ENCODE measurements at places on chromosomes 6 and 20. TPM values are rescaled to one million over a fixed set of nuclear protein-coding genes. Genes with fewer than 3 reads are reported as not detected.

Gene PLN
- 278 TPM for total RNA-seq

Gene MYBL2
- total RNA-seq = 0.55 TPM

Gene THBS2
- 5.8 TPM for total RNA-seq

Gene MMP24
- total RNA-seq = 0.07 TPM

GRCh38 chr6:96184798-96185197 lies 169.0 kb downstream of the FUT9 start:
- no peaks in the 10 kb centered on the region for H3K4me1 ChIP-seq
- no peak overlapping the region for H3K27ac ChIP-seq
- no peaks in the 10 kb centered on the region for H3K27me3 ChIP-seq
- DNase-seq = no peak
- no peak overlapping the region for H3K4me3 ChIP-seq
- no peaks in the 10 kb centered on the region for H3K36me3 ChIP-seq

Gene SFT2D1
- 29.0 TPM for total RNA-seq

GRCh38 chr6:10516953-10517352 lies 4.2 kb upstream of the GCNT2 start:
- H3K27me3 ChIP-seq = no peaks in the 10 kb centered on the region
- H3K4me1 ChIP-seq = no peaks in the 10 kb centered on the region
- no peaks in the 10 kb centered on the region for H3K36me3 ChIP-seq
- no peak overlapping the region for H3K4me3 ChIP-seq
- no peak overlapping the region for H3K27ac ChIP-seq

GRCh38 chr6:112881027-112881426 lies 533.9 kb downstream of the RFPL4B start:
- H3K36me3 ChIP-seq = no peaks in the 10 kb centered on the region
- H3K4me3 ChIP-seq = no peak overlapping the region
- DNase-seq = no peak

Gene PPP1R16B
- total RNA-seq = 0.51 TPM

Gene ARMH2
- total RNA-seq = not detected

GRCh38 chr6:131819572-131820124 lies 11.8 kb downstream of the ENPP1 start:
- no peak overlapping the region for H3K4me3 ChIP-seq
- no peak overlapping the region for H3K27ac ChIP-seq

DNA sequence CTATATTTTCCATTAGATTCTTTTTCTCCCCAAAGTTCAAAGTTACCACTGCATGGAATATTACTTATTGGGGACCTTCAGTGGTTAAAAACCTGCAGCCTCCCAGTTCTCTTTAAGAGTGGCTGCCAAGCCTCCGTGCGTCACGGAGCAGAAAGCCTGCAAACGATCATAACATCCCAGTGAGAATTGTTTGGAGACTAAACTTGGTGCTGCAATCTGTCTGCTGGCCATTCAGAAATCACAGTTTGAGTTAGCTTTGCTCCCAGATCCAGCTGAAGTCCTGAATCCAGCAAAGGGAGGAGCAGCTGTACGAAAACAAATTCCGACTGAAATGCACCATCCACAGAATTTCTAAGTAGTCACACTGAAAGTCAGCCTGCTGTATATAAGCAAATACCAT lies 213.5 kb upstream of the PDE10A start:
- peak overlapping the region; percentile 48 for H3K27ac ChIP-seq
- DNase-seq = peak; percentile 10
- H3K4me1 ChIP-seq = no peaks in the 10 kb centered on the region
- no peaks in the 10 kb centered on the region for H3K36me3 ChIP-seq

DNA sequence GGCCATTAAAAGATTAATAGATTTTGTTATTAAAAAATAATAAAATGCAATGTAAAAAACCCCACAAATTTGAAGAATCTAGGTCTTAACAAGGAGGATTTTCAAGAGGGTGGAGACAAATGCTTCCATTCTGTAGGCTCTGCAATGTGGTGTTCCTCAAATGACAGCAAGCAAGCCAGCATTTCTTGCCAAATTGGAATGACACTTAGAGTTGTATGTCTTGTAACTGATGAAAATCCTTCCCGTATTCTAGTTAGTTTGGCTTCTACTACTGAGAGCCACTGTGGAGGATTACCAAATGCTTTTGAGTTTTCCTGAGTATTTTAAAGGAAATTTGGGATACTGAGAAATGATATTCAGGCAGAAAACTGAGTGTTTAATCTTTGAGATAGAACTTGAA lies 1225.5 kb upstream of the CITED2 start:
- no peak for DNase-seq
- H3K27me3 ChIP-seq = no peaks in the 10 kb centered on the region
- H3K4me3 ChIP-seq = no peak overlapping the region
- H3K36me3 ChIP-seq = no peaks in the 10 kb centered on the region

GRCh38 chr6:94751641-94752329 lies 825.5 kb upstream of the MANEA start:
- no peak overlapping the region for H3K4me3 ChIP-seq
- no peak overlapping the region for H3K27ac ChIP-seq
- DNase-seq = no peak
- H3K27me3 ChIP-seq = no peaks in the 10 kb centered on the region
- no peaks in the 10 kb centered on the region for H3K4me1 ChIP-seq

- H3K27me3 ChIP-seq = no peaks in the 10 kb centered on the region
- no peaks in the 10 kb centered on the region for H3K36me3 ChIP-seq
- no peak for DNase-seq
Observed at GRCh38 chr6:168737481-168737880, 296.5 kb downstream of the SMOC2 start.

Gene MAFB
- 24.9 TPM for total RNA-seq

Gene MCHR2
- not detected for total RNA-seq

Gene BIRC7
- not detected for total RNA-seq

- H3K27ac ChIP-seq = no peak overlapping the region
- H3K4me1 ChIP-seq = peaks cover 29% of the 10 kb centered on the region
- no peaks in the 10 kb centered on the region for H3K36me3 ChIP-seq
Observed at GRCh38 chr6:136644597-136644952, 94.4 kb upstream of the MAP7 start.

GRCh38 chr20:63957690-63958441 lies 1.6 kb upstream of the UCKL1 start:
- no peak overlapping the region for H3K4me3 ChIP-seq
- H3K36me3 ChIP-seq = no peaks in the 10 kb centered on the region
- H3K4me1 ChIP-seq = peaks cover 41% of the 10 kb centered on the region
- DNase-seq = no peak
- H3K27me3 ChIP-seq = no peaks in the 10 kb centered on the region

Gene CRISP3
- total RNA-seq = not detected

Gene FHL5
- total RNA-seq = 11.6 TPM

DNA sequence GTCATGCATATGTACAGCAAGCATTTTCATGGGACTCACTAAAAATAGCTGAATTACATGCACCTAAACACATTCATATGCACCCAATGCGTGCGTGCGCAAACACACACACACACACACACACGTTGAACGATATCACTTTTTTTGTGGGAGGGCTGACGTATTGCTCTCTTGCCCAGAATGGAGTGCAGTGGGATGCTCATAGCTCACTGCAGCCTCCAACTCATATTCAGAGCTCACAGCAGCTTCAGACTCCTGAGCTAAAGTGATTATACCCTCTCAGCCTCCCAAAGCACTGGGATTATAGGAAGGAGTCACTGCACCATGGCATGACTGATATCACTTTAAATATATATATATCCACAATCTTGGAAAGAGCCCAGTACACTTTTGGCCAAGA lies 620.4 kb upstream of the MANEA start:
- no peak overlapping the region for H3K27ac ChIP-seq
- no peaks in the 10 kb centered on the region for H3K27me3 ChIP-seq
- no peak overlapping the region for H3K4me3 ChIP-seq
- H3K36me3 ChIP-seq = no peaks in the 10 kb centered on the region
- H3K4me1 ChIP-seq = no peaks in the 10 kb centered on the region

GRCh38 chr20:7742479-7742878 lies 197.8 kb downstream of the HAO1 start:
- H3K36me3 ChIP-seq = no peaks in the 10 kb centered on the region
- no peaks in the 10 kb centered on the region for H3K27me3 ChIP-seq
- DNase-seq = no peak
- H3K4me3 ChIP-seq = no peak overlapping the region
- H3K27ac ChIP-seq = no peak overlapping the region
- H3K4me1 ChIP-seq = no peaks in the 10 kb centered on the region

- DNase-seq = no peak
- no peaks in the 10 kb centered on the region for H3K36me3 ChIP-seq
- peaks cover 11% of the 10 kb centered on the region for H3K27me3 ChIP-seq
- no peak overlapping the region for H3K27ac ChIP-seq
- no peak overlapping the region for H3K4me3 ChIP-seq
Observed at GRCh38 chr20:30816182-30816645, 441.2 kb upstream of the DEFB115 start.

DNA sequence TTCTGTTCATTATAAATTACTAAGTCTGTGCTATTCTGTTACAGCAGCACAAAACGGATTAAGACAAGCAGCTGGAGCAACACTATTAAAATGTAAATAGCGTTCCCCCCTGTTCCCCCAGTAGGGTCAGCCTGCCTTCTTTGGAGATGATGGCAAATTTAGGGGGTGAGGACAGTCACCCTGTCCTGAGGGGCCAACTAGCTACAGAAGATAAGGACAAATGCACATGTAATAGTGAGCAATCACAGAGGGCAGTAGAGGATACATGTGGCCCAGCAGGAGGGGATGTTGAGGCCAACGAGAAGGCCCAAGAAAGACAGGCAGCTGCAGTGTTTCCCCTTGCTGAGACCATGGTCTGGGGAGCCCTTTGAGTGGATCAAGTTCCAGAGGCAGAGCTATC lies 266.7 kb upstream of the CDYL start:
- H3K4me3 ChIP-seq = no peak overlapping the region
- no peak overlapping the region for H3K27ac ChIP-seq
- no peaks in the 10 kb centered on the region for H3K4me1 ChIP-seq
- no peak for DNase-seq
- no peaks in the 10 kb centered on the region for H3K36me3 ChIP-seq
- no peaks in the 10 kb centered on the region for H3K27me3 ChIP-seq

- H3K4me1 ChIP-seq = no peaks in the 10 kb centered on the region
- H3K36me3 ChIP-seq = no peaks in the 10 kb centered on the region
- H3K27me3 ChIP-seq = no peaks in the 10 kb centered on the region
- H3K27ac ChIP-seq = no peak overlapping the region
- no peak overlapping the region for H3K4me3 ChIP-seq
- DNase-seq = no peak
Observed at GRCh38 chr6:19102936-19103335, 715.8 kb downstream of the RNF144B start.

DNA sequence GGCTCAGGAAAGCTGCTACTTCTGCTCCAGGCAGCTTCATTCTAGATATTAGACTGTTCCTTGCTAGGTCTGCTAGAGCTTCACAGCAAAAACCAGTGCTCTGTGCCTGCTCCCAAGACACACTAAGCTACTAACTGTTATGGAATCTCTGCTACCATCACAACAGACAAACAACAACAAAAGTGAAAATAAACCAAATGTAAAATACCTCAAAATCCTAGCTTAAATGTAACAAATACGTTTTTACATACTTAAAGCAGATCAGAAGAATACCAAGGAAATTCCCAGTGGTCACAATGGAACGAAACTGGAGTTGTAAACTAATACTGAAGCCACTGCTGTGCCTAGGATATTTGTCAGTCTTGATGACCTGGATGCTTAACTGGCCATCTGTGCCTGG lies 84.6 kb upstream of the EZR start:
- no peaks in the 10 kb centered on the region for H3K36me3 ChIP-seq
- no peaks in the 10 kb centered on the region for H3K27me3 ChIP-seq
- no peak overlapping the region for H3K4me3 ChIP-seq
- H3K4me1 ChIP-seq = no peaks in the 10 kb centered on the region

- no peaks in the 10 kb centered on the region for H3K4me1 ChIP-seq
- H3K27ac ChIP-seq = no peak overlapping the region
- no peak overlapping the region for H3K4me3 ChIP-seq
- peaks cover 3% of the 10 kb centered on the region for H3K36me3 ChIP-seq
- DNase-seq = no peak
Observed at GRCh38 chr20:3603108-3603507, 60.1 kb downstream of the GFRA4 start.

DNA sequence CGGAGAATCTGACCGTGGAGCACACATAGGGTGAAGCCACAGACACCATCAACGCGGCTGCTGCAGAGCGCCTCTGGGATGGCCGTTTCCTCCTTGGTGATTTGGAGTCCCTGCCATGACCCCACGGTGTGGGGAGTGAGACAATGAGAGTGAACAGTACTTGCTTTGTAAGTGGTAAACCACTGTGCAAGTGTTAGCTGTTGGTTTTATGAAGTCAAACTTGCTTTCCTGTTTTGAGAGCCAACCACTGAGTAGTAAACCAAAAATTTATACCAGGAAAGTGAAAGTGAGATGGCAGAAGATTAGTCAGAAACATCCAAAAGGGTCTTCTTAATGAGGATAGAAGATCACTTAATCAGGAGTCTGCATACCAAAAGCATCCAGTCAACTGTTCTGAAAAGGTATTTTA lies 160.7 kb downstream of the FOXC1 start:
- H3K4me3 ChIP-seq = no peak overlapping the region
- H3K4me1 ChIP-seq = peaks cover 9% of the 10 kb centered on the region
- no peak overlapping the region for H3K27ac ChIP-seq
- no peak for DNase-seq

Gene NOL4L
- total RNA-seq = 1.9 TPM

- peak overlapping the region; percentile 90 for H3K4me3 ChIP-seq
- H3K4me1 ChIP-seq = peaks cover 60% of the 10 kb centered on the region
- peak overlapping the region; percentile 97 for H3K27ac ChIP-seq
- H3K27me3 ChIP-seq = no peaks in the 10 kb centered on the region
- no peaks in the 10 kb centered on the region for H3K36me3 ChIP-seq
Observed at GRCh38 chr6:44126320-44127149, 717 bp downstream of the MRPL14 start.

GRCh38 chr6:101803136-101803535 lies 409.6 kb downstream of the GRIK2 start:
- H3K4me3 ChIP-seq = no peak overlapping the region
- no peaks in the 10 kb centered on the region for H3K4me1 ChIP-seq
- no peak for DNase-seq
- H3K27ac ChIP-seq = no peak overlapping the region

DNA sequence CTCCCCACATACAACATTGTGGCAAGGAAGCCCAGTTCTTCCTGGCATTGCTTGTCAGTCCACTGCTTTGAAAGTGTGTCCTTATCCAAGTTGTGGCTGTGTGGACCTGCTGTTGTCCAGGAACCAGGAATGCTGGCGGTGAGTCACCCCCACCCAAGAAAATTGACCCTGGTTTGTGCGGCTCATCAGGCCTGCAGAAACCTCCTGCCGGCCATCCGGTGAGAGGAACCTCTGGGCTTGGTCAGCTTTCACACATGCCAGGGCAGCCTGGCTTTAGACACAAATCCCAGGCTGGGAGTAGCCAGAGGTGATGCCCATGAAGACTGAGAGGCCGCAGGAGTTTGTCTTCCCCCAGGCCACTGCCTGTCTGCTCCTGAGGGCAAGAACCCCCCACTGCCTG lies 223.6 kb downstream of the TTLL2 start:
- no peaks in the 10 kb centered on the region for H3K27me3 ChIP-seq
- H3K4me3 ChIP-seq = no peak overlapping the region
- DNase-seq = no peak

DNA sequence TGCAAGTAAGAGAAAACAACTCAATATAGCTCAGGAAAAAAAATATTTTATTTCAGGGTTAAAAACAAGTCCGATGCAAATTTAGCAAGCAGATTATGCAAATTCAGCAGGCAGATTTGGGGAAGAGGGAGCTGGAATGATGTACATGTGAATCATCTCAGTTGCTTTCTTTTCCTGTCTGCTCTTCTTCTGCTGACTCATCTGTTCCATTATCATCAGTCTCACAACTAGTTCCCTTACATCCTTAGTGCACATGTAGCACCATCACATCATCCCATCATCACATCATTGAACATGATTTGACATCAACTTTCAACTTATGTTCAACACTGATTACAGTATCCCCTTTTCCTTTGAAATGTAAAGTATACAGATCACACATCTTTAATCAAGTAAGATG lies 11.5 kb upstream of the DEFB113 start:
- no peaks in the 10 kb centered on the region for H3K27me3 ChIP-seq
- H3K27ac ChIP-seq = no peak overlapping the region
- H3K4me1 ChIP-seq = no peaks in the 10 kb centered on the region

Gene TP53TG5
- not detected for total RNA-seq

Gene CCND3
- total RNA-seq = 48.6 TPM
